ENCODE measurements at places on chromosomes 5 and 9.

DNA sequence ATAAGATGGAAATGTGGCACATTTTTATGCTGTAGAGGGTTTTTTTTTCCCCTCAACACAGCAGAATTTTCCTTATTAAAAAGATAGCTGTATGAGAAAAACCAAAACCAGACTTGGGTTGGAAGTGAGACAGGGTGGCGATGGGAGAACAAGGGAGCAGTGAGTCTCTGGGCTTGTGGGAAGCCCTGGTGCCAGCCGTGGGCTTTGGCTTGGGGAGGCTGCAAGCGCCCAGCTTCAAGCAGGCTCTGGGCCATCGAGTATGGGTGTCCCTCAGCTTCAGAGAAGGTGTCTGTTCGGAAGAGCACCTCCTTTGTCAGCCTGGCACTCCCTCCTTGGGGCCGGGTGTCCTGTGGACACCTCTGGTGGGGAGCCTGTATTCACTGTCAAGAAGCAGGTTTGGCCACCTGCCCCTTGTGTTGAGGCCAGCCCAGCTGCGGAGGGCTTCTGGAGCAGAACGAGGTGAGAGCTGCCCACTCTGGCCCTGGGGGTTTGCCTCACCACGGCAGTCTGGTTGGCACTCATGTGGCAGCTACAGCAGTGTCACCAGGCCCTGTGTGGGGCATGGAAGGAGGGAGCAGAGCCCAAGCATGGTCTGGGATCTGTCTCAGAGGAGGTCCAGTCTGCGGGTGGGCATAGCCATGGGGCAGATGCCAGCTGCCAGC, 37.6 kb upstream of the ANGPTL2 start:
- DNase-seq: no peak

DNA sequence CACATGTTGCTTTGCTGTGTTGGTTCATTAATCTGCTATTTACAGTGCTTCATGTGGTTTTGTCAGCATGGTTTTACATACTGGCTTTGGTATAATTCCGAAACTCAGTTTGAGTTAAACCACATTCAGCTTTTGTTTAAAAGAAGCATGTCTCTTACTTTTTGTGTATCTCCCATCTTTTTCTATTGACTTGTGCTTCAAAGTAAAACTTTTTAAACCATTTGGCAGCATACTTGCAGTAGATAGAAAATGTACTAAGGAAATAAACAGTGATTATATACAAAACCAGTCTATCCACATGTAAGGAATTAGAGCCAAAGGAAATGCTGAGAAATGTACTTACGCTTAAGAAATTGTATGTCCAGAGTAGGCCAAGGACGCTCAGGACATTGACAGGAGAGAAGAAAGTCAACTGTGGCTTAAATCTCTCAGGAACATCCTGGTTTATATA, 286.9 kb downstream of the ARHGEF28 start:
- DNase-seq: no peak

- DNase-seq: no peak
These were observed 195.3 kb downstream of the SEMA6A start for GRCh38 chr5:116379306-116379705.

DNA sequence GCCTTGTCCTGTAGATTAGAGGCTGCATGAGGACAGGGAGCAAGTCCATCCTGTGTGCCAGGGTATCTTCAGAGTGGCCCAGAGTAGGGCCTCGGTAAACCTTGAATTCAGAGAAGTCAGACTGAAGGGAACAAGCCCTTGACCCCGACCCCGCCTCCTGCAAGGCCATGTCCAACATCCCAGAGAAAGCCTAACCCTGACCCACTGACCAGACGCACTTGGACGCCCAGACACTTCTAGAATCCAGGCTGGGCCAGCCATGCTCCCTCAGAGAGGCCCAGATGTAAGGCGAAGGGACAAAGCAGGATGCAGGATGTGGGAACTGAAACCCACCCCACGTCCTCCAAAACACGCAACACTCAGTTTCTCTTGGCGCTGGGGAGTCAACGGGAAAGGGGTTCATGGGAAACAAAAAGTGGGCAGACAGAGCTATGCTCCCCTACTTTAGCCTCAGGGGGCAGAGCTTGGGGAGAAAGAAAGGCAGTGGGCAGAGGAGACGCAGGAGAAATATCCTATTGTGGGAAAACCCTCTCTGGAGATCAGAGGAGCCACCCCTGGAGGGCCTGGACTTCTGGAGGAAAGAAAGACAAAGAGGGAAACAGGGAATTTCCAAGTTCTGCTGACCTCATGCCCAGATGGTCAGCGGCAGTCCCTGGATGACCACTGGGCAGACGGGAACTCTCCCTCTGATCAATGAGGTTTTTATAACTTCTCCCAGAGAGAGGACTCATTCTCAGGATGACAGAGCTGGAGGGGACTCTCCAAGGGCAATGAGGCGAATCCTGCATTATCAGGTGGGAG, 13.0 kb downstream of the TNIP1 start:
- DNase-seq: no peak

DNA sequence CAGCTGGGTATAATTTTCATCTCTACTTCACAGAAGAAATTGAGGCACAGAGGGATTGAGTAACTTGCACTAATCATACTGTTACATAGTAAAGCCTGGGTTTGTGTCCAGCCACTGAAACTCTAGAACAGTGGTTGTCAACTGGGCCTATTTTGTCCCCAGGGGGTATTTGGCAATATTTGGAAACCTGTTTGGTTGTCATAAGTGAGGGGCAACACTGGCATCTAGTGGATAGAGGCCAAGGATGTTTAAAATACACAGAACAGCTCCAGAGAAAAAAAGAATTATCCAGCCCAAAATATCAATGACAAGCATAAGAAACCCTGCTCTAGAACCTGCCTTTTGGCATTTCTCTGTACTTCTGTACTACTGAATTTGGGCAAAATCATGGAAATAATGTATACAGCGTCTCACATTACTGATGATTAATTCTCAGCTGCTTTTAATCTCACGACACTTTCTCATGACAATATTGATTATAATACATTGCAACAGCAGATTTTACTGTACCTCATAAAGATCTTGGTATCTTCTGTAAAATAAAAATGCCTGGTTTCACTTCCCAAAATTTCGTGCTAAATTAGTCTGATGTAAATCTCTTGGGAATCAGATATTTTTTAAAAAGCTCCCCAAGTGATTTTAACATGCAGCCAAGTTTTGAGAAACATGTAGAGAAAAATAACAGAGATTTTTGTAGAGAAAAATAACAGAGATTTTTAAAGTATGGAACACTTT, 112.7 kb downstream of the RORB start:
- DNase-seq: no peak

DNA sequence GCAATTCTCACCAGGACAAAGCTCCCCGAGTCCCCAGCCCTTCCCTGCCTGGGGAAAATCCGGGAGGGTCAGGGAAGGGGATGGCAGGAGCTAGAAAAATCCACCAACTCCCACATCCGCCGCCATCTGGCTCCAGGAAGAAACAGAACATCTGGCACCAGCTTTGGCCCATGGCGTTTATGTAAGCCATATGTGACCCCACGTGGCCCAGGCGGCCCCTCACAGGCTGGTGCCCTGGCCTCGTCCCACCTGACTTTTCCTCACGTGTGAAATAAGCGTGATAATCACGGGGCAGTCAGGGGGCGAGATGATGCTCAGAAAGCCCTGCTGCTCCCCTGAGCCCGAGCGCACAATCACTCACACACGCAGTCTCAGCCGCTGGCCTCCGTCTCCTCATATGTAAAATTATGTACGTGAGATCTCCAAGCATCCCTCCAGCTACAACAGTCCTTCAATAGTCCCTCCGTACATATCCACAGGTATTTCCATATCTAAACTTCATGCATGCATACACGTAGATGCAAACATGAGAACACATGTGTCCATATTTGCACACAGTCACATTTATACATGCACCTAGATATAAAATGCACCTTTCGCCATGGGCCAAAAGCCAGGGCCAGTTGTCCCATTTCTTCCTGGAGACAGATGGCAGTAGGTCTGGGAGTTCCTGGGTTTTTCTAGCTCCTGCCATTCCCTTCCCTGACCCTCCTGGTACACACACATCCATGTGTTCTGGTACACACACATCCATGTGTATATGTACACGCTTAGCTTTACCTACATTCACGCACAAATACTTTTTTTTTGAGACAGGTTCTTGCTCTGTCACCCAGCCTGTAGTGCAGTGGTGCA, 28.9 kb downstream of the PLPP7 start:
- no peak for DNase-seq

DNA sequence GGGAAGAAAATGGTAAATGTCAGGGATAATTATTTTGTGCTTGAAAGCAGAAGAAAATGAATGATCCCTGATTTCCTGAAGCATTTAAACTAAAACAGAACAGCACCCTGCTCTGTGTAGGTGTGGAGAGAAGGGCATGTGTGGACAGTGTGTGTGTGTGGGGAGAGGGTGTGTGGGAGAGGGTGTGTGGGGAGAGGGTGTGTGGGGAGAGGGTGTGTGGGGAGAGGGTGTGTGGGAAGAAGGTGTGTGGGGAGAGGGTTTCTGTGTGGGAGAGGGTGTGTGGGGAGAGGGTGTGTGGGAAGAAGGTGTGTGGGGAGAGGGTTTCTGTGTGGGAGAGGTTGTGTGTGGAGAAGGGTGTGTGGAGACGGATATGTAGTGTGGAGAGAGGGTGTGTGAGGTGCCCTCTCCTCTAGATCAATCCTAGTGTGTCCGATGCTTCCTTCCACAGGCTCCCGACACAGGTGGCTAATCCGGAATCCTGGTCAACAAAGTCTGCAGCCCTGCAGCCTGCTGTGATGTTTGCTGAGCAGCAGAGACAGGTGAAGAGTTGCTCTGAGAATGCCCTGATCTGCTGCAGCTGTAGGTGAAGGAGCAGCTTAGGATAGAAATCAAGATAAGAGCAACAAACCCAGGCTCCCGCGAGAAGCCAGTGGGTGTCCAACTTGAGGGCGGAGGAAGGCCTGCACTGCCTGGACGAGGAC, 15.5 kb downstream of the IRX4 start:
- no peak for DNase-seq

- no peak for DNase-seq
These were observed 350.2 kb upstream of the PDE4D start for GRCh38 chr5:60243713-60244112.

- DNase-seq: no peak
These were observed 151.4 kb upstream of the PAPPA start for GRCh38 chr9:116002181-116002580.

GRCh38 chr5:177440990-177441780, 5.4 kb upstream of the PRR7 start:
- no peak for DNase-seq

- no peak for DNase-seq
These were observed 37.5 kb downstream of the ANKH start for GRCh38 chr5:14834062-14834461.

- DNase-seq: no peak
These were observed 92.6 kb downstream of the TRPM6 start for GRCh38 chr9:74795081-74795480.

GRCh38 chr9:121671612-121672155, 20.2 kb downstream of the DAB2IP start:
- no peak for DNase-seq

GRCh38 chr5:172299916-172300439, 16.4 kb upstream of the UBTD2 start:
- DNase-seq: no peak

- DNase-seq: no peak
These were observed 47.1 kb upstream of the MATR3 start for GRCh38 chr5:139246394-139246793.

DNA sequence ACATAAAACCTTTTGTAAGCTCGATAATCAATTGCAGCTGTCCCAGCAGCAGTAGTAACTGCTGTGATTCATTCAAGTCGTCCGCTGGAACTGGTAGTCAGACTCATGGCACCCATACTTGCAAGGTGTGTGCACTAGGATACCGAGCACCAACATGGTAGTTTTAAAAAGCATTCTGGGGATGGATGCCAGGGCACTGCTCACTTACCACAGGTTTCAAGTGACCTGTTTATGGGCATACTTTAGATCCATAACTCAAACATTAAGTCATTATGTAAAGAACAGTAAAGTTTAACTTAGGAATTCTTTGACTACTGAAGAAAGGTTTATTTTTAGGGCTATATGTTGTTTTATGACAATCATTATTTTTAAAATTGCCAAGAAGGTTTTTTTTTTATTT, 2277.6 kb downstream of the MAT2B start:
- DNase-seq: no peak

DNA sequence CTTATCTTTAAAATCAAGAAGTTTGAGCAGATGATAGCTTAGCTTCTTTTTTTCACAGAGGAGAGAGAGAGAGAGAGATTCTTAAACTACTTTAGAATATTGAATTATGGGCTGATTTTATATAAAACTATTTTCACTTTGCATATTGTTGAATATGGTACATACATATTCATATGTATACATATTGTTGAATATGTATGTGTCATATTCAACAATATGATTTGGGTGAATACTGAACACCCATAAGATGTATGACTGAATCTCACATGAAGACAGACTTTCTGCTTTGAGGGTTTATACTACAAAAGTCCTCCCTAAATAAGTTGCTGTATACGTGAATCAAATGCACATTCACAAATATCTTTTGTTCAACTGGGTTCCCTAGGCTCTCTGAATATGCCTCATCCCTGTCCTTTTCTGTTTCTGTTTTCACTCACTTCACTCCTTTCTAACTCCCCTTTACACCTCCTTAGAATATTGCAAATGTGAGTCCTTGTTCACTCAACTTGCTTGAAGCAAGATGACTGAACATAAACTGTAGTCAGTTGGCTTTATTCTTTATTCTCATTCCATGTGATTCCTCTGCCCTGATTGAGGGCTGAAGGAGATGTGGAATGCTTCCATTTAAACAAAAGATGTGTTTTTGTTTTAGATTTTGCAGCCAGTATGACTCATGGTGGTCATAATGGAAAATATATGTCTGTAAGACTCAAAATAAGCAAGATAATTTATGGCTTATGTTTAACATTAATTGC, 225.4 kb upstream of the DAB2 start:
- DNase-seq: peak; percentile 7

- DNase-seq: no peak
These were observed 43.4 kb downstream of the UBE2R2 start for GRCh38 chr9:33860200-33860871.

GRCh38 chr5:84445049-84445685, 60.5 kb upstream of the EDIL3 start:
- no peak for DNase-seq

DNA sequence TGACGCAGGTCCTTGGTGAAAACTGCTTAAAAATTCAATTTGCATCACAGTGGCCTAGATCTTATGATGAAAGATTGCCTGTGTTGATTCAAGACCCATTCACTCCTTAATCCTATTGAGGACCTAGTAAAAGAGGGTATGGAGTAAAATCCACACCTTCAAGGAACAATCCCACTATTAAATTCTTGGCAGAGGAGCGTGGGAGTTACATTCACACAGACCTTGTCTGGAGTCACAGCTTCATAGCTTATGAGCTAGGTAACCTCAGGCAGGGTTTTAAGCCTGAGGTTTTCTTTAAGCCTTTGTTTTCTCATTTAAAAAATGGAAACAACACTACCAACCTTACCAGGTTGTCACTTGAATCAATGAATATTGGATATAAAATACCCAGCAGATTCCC, 566.5 kb upstream of the ZNF462 start:
- DNase-seq: no peak
